AG09319 (cell line): ENCODE measurements at places on chromosomes 11 and 22.

DNA sequence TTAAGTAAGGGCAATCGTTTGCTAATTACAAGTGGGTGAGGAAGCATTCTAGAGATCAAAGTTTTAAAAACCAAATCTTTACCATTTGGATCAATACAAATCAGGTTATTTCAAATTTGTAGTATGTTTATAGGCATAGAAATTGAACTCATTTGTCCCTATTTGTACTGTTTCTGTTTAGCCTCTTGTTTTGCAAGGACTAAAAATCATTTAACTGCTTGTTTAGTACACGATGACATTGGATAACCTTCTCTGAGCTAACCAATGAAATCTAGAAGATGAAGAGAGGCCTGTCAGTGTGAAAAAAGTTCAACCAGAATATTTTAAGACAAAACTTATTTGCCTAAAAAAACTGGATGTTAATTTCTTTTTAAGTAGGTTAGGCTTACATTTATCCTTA is 40.0 kb downstream of the ZC3H12C start:
- DNase-seq, result no peak

- no peak for DNase-seq
Measured at GRCh38 chr22:49657275-49657973, 170.2 kb downstream of the BRD1 start.

GRCh38 chr11:3159296-3160190 is 5.6 kb downstream of the OSBPL5 start:
- DNase-seq, result no peak

- no peak for DNase-seq
Measured at GRCh38 chr11:75768112-75768908, at the start of gene DGAT2. Gene DGAT2, plus strand, starts transcription at chr11:75768778. Its CDS starts 214 bp downstream, at chr11:75768992.
